Esophagus squamous epithelium (tissue), 5 donors: ENCODE measurements at places on chromosomes 5 and 9.

GRCh38 chr9:109997682-109998081, 210.3 kb downstream of the C9orf152 start:
- DNase-seq = no peak

DNA sequence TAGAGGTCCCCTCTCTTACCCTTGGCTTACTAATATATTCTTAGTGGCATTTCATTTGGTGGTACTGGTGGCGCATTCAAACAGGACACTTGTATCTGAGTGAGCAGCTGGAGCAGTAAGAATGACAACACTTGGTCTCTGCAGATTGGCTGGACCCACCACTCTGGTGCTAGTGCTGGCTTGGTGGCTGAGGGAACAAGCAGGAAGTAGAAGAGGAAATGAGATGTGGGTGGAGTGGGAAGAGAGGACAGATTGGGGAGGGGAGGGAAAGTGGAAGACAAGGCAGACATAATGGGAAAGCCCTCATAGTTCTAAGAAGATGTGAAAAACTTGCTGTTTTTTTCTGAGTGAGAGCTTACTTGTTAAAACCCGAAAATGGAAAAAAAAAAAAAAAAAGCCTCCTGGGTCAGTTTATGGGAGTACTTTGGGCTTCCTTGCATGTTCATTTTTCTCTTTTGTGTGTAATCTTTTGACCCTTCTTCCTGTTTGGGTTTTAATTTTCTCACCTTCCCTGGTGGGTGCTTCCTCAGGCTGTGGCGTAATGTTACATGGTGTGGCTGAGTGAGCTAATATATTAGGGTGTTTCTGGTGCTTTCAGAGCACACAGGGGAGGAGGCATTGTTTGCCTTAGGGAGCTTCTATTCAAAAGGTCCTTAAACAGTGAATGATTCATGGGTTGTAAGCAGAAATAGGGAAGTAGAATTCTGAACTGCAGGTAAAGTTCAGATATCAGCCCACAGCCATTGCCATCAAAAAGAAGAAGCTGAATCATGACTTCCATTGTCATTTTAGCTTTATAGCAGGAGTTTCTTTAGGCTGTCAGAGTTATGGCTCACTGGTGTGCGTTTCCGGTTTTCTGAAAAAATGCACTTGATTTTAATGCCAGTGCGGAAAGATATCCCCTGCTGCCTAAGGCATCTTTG, 52.3 kb downstream of the TLE4 start:
- DNase-seq = peak; percentile 2

DNA sequence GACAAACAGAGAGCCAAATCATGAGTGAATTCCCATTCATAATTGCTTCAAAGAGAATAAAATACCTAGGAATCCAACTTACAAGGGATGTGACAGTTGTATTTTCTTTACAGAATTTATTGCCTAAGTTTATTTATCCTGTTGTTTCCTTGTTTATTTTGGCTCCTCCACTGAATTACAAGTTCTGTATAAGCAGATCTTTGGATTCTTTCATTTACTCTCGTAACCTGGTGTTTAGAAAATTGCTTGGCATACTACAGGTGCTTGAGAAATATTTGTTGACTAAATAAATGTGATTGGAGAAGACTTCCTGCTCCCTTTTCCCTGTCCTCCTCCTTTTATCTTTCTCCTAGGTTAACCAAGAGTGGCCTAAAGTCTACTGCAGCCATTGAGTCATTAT, 455.6 kb downstream of the TMEM38B start:
- DNase-seq = no peak

DNA sequence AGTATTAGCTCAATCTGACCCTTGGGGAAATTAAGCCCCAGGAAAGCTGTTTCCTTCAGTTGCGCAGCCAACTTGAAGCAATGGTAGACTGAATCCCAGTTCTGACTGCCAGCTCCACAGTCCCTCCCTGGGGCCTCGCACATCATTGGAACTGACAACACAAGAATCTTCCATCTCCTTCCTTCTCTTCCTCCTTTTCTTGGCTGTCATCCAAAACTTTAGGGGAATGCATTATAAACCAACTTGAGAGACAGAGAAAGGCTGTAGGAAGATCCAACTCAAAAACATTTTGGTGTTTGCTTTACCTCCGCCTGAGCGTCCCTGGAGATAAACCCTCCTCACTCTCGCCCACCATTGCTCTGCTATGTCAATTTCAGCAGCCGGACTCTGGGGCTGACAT, 16.6 kb downstream of the KCNIP1 start:
- DNase-seq = no peak

DNA sequence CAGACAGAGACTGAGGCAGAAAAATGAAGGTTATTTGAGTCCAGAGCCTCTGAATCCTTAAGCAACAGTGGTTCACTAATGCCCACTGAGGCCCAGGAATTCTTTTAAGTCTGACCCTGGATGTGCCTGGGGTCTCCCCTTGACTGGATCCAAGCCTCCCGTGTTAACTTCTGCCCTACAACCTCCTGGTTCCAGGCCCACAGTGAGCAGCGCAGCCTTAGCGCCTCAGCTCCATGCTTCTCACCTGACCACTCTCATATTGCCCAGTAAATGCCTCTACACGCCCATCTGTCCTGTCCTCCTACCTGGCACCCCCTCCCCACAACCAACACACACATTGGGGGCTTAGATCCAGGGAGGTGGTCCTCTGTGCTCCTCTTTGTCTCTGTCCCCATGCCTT, 6.4 kb downstream of the IL3 start:
- DNase-seq = no peak

DNA sequence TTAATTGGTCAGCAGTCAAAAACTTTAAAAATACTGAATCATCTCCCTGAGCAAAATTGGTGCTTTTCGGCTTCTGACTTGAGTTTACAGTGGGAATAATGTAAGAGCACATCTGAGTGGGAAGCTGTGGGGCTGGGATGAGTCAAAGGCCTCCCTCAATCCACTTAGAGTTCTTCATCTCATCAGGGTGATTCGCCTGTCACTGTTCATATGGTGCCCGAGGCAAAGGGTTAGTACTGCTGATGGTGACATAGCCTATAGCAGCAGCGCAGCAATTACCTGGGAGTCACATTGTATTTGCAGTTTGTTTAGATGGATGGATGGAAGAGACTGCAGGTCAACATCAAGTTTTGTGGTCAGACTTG, 113.8 kb upstream of the ZNF608 start:
- no peak for DNase-seq

- no peak for DNase-seq
Measured at GRCh38 chr5:32584646-32585045, 711 bp upstream of the SUB1 start.

DNA sequence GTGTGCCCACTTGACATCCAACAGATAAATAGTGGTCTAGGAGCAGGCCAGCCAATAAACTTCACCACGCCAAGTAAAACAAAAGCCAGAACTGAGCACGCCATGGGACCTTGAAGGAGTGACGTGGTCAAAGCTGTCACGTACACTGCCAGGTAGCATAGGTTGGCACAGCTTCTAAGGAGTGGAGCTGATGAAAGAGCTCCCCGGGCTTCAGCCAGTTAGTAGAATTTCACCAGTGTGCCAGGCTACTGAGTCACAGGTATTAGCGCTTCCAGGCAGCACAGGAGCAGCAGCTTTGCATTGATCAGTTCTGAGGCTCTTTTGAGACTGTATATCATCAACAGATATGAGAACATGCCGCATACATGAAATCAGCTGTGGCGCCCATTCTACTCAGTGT, 19.4 kb downstream of the VLDLR start:
- DNase-seq = no peak

DNA sequence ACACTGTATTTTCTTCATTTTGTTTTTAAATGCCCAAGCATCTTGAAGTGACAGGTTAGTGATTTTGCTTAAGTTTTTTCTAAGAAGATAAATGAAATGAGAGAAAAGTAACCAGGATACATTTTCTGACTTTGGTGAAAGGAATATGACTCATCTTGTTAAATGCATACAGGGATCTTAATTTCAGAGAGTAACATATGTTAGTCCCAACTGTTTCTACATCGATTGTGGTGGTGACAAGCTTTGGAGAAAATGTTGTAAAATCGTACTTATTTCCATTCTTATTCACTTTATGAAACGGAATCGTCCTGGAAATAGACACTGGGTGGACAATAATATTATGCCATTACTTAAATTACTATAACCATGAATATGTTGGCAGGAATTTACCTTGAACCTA, 107.5 kb downstream of the KCNN2 start:
- DNase-seq = no peak

GRCh38 chr5:55149308-55149795, 10.6 kb upstream of the GPX8 start:
- DNase-seq = no peak

GRCh38 chr9:92616655-92617111, 53.2 kb downstream of the IPPK start:
- DNase-seq = no peak

GRCh38 chr9:133609311-133610098, at the start of gene FAM163B:
FAM163B (minus strand) TSS chr9:133609389; CDS start chr9:133580223, 29,166 bp downstream.
- no peak for DNase-seq

- DNase-seq = no peak
Measured at GRCh38 chr5:171418982-171419687, at the start of gene FGF18. FGF18 (plus strand) TSS chr5:171419647; CDS start chr5:171420200, 553 bp downstream.

- DNase-seq = no peak
Measured at GRCh38 chr5:99019812-99020697, 91.2 kb upstream of the CHD1 start.

GRCh38 chr9:110950041-110950645, 88.1 kb downstream of the LPAR1 start:
- DNase-seq = no peak

GRCh38 chr9:12882430-12882829, 107.6 kb downstream of the LURAP1L start:
- DNase-seq = no peak

GRCh38 chr5:96730586-96730985, 68.4 kb downstream of the CAST start:
- DNase-seq = no peak

GRCh38 chr5:51567636-51568035, 184.4 kb downstream of the ISL1 start:
- DNase-seq = no peak

GRCh38 chr5:135813758-135814157, 20.7 kb upstream of the SLC25A48 start:
- DNase-seq = no peak

GRCh38 chr5:142977363-142978051, 207.3 kb downstream of the ARHGAP26 start:
- no peak for DNase-seq

DNA sequence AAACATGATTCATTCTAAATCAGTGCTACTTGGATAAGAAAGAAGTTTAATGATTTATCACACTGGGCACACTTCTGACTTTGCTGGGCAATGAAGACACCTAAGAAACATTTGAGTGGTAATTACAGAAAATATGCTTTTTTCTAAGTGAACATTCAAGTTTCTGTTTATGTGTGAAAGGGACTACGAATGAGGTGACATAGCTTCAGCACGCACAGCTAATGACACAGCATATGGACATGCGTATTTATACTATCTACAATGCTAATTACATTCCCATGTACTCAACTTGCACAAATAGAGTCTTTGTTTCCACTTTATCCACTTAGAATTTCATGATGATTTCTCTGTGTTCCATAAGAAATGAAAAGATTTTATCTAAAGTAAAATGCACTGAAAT, 40.6 kb downstream of the FREM1 start:
- DNase-seq = no peak

DNA sequence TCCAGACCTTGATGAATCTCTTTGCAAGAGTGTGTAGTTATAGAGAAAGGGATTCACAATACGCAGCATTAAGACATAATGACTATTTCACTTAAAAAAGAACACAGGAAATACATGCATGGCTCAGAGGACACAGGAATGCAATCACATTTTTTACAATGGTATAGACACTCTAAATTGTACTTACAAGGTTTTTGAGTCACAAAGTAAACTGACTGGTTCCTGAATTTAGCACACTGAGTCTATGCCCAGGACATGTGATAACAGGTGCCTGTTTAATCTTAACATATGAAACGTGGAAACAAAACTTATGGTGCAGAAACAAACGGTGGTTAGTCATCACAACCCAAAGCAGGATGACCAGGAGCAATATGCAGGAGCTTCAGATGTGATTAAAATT, 6.7 kb downstream of the EPB41L4A start:
- DNase-seq = no peak

DNA sequence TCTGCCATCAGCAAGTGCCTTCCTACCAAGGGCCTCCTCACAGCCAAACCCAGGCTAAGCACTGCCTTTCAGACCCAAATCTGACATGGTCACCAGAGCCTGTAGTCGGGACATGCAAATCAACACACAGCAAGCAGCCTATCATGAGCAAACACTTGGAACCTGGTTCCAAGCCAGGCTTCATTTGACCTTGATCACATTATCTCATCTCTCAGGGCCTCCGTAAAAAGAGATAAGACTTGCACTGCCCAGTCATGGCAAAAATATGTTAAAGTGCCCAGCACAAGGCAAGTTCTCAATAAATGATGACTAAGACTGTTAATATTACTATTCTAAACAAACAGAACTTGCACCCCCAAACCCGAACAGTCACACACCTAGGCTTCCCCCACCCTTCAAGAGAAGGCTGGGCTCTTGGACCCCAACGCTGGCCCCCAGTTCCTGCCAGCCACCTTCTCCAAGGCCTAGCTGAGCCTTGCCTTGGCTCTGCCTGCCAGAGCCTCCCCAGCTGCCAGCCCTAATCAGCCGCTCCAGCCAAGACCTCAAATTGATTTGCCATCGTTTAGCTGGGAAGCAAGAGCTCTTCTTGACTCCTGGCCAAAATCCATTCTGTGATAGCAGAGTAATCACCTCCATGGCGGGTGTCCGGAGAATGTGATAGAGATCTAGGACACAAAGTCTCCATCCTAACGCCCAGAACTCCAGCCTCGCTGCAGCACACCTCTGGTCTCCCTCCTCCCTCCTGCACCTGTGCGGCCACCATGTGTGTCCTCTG, 18.7 kb downstream of the CPLX2 start:
- DNase-seq = no peak

GRCh38 chr9:105690742-105691141, 3.6 kb upstream of the TMEM38B start:
- no peak for DNase-seq

- DNase-seq = no peak
Measured at GRCh38 chr9:4130166-4130565, 169.7 kb downstream of the GLIS3 start.

- DNase-seq = no peak
Measured at GRCh38 chr5:36273809-36274526, 27.7 kb downstream of the RANBP3L start.

- DNase-seq = no peak
Measured at GRCh38 chr9:128252317-128253139, 23.3 kb downstream of the GOLGA2 start.

GRCh38 chr9:133347515-133347984, 381 bp downstream of the MED22 start:
- DNase-seq = no peak
